ENCODE measurements at places on chromosomes 6 and 20. TPM values are rescaled to one million over a fixed set of nuclear protein-coding genes. Genes with fewer than 3 reads are reported as not detected.

- DNase-seq, result no peak
Measured at GRCh38 chr6:155297669-155298068, 16.6 kb downstream of the TFB1M start.

DNA sequence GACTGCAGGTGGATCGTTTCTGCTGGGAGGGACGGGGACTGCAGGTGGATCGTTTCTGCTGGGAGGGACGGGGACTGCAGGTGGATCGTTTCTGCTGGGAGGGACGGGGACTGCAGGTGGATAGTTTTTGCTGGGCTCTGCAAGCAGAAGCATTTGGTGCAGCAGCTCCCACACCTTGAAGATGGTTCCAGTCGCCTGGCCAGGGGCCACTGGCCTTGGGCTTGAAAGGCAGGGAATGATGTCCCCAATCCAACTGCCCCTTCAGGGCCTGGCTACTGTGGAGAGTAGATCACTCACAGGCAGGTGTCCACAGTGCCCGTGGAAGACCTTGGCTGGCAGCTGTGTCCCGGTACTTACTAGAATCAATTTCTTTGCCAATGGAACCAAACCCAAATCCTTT lies 68.2 kb downstream of the PSMG4 start:
- DNase-seq, result no peak

GRCh38 chr6:101544286-101544685 lies 150.8 kb downstream of the GRIK2 start:
- no peak for DNase-seq

DNA sequence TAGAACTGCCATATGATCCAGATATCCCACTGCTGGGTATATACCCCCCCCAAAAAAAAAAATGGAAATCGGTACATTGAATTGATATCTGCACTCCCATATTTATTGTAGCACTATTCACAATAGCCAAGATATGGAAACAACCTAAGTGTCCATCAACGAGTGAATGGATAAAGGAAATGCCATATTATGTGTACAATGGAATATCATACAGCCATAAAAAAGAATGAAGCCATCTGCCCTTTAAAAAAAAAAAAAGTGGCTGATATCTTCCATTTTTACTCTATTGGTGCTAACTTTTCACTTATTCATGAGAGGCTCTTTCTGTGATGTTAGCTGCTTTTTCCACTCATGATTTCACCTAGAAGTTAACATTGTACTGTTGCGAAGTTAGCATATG lies 156.5 kb downstream of the REV3L start:
- no peak for DNase-seq

DNA sequence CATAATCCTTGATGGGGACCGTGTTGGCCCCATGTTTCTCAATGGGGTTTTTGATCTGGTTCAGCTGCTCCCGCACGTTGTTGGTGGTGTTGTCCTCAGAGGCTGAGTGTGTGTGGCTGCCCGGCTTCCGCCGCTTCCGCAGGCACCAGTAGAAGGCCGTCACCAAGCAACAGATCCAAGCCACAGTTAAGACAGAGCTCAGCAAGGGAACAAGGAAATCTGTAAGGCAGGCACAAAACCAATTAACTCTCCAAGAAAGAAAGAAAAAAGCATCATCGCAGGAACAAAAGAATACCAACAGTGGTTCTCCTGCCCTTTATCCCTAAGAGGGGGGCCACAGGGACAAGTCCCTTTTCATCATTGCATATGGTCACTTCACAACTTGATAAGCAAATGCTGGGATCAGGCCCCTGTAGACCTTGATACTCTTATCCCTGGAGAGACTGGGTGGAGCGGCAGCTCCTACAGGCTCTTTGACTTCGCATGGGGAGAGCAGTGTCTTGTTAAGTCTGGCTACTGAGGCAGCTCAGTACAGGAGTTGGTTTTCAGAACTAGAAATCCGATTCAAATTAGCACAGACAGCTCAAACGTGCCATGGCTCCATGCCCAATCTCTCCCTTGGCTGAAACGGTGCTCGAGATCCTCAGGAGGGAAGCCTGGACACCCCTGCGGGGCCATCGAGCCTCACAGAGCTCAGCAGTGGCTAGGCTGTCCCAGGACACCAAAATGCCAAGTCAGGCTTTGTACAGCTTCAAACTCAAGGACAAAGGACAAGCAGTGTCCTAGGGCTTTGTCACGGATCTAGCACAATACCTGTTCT lies 33.9 kb downstream of the JAG1 start:
- DNase-seq, result no peak

GRCh38 chr6:17057322-17057721 lies 44.5 kb upstream of the STMND1 start:
- DNase-seq, result no peak

DNA sequence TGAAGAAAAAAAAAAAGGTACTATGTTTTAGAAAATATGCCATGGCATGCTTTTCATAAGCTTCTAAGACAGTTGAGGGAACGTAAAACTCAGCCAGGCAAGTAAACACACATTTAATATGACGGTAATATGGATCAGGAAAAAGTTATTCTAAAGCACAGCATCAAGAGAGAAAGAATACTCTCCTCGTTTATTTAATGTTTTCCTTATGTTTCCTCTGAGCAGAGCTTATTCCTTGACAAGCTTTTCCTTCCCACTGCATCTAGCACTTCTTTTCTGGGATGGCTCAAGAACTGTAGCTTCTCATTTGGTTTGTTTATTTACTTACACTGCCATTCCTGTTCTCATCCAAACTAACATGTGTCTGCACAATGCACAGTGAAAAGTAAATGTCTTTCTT lies 2.7 kb upstream of the RSPO3 start:
- DNase-seq, result no peak

GRCh38 chr6:140043357-140043756 lies 668.9 kb upstream of the CITED2 start:
- DNase-seq, result no peak

- no peak for DNase-seq
Measured at GRCh38 chr6:133992992-133993680, 40.1 kb downstream of the TBPL1 start.

DNA sequence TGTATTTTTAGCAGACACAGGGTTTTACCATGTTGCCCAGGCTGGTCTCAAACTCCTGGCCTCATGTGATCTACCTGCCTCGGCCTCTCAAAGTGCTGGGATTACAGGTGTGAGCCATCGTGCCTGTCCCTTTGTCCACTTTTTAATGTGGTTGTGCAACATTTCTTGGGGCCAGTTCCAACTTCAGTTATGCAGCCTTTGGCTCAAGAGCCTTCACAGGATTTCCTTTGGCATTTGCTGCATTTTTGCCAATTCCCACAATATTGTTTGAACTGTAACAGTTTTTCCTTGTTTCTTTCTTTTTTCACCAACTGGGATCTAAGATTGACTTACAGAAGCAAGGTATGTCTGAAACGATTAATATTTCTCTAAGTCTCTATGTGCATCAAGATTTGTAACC lies 63.6 kb downstream of the EDN1 start:
- DNase-seq, result no peak

- no peak for DNase-seq
Measured at GRCh38 chr20:25984933-25985332, 288.3 kb upstream of the ZNF337 start.

DNA sequence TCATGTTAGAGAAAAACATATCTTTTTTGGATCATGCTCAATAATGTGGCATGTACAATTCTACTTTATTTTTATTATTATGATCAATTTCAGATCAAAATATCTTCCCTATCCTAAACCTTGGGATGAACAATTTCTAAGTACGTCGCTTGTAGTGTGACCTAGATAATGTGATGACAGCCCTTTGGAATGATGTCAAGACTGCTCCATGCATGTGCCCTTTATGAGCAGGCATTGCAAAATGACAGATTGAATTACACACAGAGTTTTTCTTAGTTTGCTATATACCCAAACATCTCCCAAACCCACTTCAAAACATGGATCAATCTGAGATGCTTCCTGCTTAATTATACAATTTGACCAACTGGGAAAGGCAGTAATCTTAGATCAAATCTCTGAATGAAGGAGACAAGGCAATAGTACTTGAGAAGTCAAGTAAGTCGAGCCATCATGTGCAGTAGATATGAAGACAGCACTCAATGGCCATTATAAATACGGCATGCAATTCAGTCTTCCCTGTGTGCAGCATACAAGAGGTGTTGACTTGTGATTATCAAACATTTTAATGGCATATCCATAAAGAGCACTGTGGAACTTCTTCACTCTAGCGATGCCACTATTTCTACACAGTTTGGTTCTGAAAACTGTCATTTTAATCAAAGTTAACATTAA lies 294.8 kb downstream of the RNF144B start:
- DNase-seq, result no peak

- no peak for DNase-seq
Measured at GRCh38 chr6:154878871-154879491, 116.1 kb upstream of the TIAM2 start.

- DNase-seq, result no peak
Measured at GRCh38 chr6:49541210-49541724, 9.2 kb upstream of the C6orf141 start.

DNA sequence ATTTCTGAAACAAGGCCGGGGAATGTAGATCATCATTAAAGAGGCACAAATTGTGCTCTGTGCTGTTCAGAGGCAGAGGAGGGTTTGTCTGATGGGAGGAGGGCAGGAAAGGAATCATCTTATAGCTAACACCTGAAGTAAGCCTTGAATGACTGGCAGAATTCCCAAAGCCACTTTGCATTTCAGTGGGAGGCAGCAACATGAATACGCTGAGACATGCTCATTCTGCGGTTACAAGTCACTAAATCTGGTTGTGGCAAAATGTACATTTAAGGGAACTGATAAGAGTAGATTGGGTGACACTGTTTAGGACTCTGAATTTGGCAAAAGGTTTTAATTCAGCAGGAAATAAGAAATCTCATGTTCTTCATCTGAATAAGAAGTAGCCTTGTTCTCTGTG lies 4.4 kb upstream of the COL19A1 start:
- no peak for DNase-seq

DNA sequence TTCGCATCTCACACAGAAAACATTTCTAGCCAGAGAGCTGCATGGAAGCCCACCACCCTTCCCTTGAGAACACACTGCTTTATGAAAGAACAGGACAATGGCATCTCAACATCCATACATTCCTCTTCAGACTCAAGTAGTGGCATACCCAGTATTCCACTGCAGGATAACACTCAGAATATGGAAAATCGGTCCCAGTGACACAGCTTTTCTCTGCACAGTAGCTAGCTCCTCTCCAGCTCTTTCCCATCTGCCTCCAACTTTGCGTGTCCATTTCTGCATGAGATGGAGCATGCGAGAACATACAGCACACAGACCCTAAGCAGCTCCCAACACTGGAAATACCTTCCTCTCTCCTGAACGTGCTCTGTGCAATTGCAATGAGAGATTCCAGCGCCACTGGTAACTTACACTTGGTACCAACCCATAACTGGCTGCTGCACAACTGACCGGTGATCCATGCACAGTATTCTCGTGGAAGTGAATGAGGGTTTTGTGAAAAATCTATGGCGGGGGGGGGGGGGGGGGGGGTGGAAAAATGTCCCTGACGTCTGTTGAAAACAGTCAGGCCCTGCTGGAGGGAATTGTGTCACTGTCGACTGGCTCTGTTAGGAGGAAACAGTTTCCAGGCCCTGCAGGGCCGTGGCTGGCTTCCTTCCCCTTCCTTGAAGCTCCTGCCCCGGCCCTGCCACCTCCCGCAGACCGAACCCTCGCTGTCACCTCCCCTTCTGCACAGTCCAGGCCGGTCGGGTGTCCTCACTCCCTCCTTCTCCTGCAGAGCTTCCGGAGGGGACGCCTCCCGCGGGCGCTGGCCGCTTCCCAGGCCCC lies 265.9 kb upstream of the QKI start:
- DNase-seq, result no peak

GRCh38 chr6:40036186-40036585 lies 101.9 kb upstream of the MOCS1 start:
- no peak for DNase-seq

GRCh38 chr6:36029464-36029863 lies 1.9 kb downstream of the MAPK14 start:
- DNase-seq, result no peak

KCNQ2 gene
- total RNA-seq, result 3.2 TPM

MAS1 gene
- not detected for total RNA-seq

IPCEF1 gene
- 18.8 TPM for total RNA-seq

LTA gene
- total RNA-seq, result not detected

GJA10 gene
- total RNA-seq, result not detected

PI16 gene
- total RNA-seq, result 20.5 TPM

CRYBG1 gene
- 0.08 TPM for total RNA-seq

TSPYL4 gene
- 21.1 TPM for total RNA-seq

ABHD16A gene
- total RNA-seq, result 54.7 TPM

IL17F gene
- not detected for total RNA-seq

MRPS18B gene
- total RNA-seq, result 39.8 TPM

ADTRP gene
- total RNA-seq, result not detected
